ENCODE measurements at places on chromosomes 7 and 10.

- DNase-seq: no peak
Observed at GRCh38 chr10:123424537-123424936, 241.6 kb upstream of the GPR26 start.

DNA sequence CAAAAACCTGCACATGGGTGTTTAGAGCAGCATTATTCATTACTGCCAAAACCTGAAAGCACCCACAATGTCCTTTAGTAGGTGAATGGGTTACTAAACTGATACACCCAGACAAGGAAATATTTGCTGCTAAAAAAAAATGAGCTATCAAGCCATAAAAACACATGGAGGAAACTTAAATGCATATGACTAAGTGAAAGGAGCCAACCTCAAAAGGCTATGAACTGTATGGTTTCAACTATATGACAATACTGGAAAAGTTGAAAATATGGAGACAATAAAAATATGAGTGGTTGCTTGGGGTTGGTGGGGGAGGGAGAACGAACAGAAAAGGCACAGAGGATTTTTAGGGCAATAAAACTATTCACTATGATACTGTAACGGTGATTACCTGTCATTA lies 291.0 kb downstream of the TNS3 start:
- DNase-seq: no peak

DNA sequence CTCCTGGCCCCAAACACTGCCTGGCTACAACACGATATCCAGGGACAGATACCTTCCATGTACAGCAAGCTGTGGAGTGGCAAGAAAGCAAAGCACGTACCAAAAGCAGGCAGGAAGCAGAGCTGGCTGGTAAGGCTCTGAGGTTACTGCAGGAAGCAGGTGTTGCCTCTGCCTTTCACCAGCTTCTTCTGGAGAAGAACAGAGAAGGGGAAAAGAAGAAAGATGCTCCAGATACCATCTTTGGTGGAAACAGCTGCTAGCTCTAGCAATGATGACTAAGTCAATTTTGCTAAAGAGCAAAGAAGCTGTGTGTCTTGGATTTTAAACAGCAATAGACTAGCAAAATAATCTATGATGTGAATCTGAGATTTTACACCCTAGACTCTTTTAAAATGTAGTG lies 34.9 kb upstream of the PRSS1 start:
- peak; percentile 23 for DNase-seq

DNA sequence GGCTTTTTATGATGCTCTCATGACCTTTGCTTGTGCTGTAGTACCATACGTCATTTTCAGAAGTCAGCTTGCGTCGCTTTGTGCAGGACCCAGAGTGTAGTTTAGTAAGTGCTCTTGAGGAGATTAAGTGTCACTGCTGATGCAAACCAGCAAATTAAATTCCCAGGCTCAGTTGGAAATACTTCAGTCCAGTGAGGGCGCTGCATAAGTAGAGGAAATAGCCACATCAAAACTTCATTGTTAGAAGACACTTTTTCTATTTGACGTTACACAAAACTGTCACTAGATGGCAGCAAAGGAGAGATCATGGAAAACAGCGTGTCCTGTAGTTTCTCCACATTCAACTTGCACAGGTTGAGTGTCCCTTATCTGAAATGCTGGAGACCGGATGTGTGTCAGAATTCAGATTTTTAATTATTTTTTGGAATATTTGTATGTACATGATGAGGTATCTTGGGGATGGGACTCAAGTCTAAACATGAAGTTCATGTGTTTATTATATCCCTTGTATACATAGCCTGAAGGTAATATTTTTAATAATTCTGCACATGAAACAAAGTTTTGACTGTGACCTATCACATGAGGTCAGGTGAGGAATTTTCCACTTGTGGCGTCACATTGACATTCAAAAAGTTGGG lies 7.9 kb downstream of the ZNF22 start:
- peak; percentile 4 for DNase-seq

GRCh38 chr10:100728928-100729861 lies 16.2 kb upstream of the PAX2 start:
- DNase-seq: no peak

DNA sequence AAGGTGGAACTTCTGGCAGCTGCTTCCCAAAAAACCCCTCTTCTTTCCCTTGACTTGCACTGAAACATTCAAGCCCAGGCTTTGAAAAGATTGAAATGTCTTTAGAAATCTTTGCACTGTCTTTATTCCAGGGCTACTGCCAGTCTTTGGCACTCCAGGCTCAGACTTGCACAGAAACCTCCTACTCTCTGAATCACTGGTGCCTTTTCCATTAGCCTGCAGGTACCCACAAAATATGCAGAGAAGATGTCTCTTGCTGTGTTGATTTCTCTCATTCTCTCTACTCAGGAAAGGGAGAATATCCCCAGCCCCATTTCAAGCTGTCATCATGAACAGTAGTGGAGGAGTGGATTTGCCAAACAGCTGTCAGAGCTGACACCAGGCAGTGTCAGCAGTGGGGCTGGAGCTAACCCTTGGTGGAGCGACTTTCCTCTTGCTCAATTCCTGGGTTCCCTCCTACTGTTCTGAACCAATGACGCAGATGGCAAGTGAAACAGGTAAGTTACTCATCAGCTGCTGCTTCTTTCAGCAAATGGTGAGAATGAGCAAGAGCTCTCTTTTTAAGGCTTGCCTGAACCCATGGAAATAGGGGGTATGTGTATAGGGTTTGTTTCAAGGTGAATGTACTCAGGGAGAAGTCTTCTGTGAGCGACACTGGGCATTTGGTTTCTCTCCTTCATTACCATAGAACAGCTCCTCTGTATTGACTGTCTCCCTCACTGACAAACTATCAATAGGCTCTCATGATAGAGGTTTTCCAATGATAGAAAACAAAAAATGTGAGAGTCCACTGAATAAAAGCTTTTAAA lies 362.4 kb downstream of the ADRA2A start:
- DNase-seq: no peak

- no peak for DNase-seq
Observed at GRCh38 chr10:89392974-89393373, 551 bp downstream of the IFIT1 start.

DNA sequence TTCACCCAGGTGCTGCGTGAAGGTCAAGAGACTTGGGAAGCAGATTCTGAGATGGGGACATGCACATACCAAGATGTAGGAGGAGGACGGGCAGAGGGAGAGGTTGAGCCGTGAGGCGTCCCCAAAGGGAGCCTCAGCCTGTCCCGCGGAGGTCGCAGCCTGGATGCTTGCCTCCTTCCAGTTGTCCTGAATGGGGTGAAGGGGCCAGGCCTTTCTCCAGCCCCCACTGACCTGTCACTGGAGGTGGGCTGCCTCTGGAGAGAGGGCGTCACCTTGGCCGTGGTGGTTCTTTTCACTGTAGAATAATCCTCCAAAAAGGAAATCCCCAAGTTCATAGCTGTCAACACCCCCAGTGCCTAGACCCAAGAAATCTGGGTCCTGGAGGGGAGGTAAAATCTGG lies 283.0 kb upstream of the VSTM2A start:
- no peak for DNase-seq

GRCh38 chr7:159145490-159145855 lies 806 bp upstream of the VIPR2 start:
- DNase-seq: no peak

DNA sequence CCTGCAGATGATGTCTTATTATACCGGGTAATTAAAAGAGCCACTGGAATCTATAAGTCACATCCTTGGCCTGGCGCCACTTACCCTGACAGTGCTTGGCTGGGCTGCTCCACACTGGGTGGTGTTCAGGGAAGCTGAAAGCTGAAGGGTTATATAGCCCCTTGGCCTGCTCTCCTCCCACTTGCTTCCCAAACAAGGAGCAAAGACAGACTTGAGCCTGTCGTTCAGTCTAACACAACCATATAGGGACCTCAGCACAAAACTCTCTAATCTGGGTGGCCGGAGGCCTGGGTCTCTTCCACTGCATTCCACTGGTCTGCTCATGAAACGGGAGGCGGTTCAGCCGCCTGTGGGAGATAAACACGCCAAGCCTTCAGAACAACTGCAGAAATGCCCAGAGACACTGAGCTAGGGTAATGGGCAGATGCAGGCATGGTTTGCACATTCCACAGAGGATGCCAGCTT lies at the start of gene ACTA2:
ACTA2 (minus strand) TSS at position 127 of the 465 bp plus-strand sequence. CDS start 3,843 bp downstream, outside the sequence.
- DNase-seq: no peak

- no peak for DNase-seq
Observed at GRCh38 chr10:3911713-3912442, 126.9 kb upstream of the KLF6 start.

GRCh38 chr10:55227967-55228366 lies 426.9 kb upstream of the PCDH15 start:
- no peak for DNase-seq

GRCh38 chr10:25694206-25694933 lies 239.7 kb upstream of the MYO3A start:
- no peak for DNase-seq

DNA sequence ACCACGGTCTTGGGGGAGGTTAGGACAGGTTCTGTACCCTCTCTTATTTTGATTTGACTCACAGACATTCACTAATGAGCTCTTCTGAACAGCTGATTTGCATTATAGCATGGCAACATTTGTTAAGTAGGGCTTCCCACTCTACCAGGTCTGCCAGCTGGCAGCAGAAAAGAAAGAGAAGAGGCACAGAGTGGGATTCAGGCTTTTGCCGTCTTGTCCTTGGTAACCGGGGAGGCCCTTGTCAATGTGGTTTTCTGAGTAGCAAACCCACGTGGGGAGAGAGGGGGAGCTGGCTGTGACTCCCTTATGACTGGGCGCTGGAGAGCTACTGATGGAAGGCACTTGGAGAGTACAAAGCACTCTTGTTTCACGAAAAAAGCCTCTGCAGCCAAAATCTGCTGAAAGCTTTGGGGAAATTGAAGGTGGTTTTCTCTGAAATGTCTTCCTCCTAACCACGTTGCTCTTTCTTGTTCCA lies 355.3 kb upstream of the GALNT17 start:
- DNase-seq: peak; percentile 18

DNA sequence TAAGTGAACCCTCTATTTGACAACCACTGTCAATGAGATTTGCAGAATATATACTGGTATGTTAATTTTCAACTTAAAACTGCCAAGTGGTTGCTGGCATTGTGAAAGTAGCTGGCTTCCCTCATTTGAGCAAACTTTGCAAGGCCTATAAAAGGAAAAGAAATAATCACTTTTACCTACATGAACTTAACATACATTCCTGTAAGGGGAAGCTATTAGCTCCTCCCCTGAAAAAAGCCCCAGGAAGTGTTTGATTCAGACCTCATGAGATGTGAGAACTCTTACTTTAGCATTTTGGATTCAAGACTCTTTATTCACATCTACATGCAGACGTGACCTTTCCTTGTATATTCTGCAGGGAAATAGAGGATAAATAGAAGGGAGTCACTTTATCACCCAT lies 175.6 kb downstream of the OTUD1 start:
- no peak for DNase-seq

- DNase-seq: no peak
Observed at GRCh38 chr10:49362596-49363260, 33.2 kb downstream of the DRGX start.
